Inflammatory macrophage treated with lipopolysaccharide for 1 hour (primary cell): ENCODE measurements at places on chromosomes 6 and 20.

DNA sequence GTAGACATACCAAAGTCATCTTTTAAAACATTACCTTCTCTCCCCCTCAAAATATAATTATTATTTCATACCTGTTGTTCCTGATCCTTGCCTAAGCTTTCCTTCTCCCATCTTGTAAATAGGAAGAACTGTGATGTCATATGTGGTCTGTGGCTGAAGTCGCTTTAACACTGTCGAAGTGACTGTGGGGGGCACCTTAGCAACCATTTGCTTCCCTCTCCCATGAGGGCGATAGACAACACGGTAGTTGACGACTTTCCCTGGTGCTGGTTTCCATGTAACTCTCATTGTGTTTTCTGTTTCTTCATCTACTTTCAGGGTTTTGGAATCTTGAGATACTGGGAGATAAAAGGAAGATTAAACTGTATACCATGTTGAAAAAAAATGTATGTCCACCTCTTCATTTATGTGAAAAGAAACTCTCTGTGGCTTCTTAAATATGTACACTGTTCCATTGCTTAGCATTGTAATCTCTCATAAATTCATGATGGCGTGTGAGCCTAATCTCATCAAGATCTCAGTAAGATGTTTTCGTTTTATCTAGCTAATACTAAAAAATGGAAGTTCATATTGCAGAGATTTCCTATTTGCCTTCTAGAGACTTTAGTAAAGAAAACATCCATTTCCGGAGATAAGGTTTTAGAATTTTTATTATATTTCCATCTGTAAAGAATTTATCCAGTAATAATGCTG lies 49.5 kb downstream of the COL12A1 start:
- no peak for DNase-seq

GRCh38 chr20:4916971-4917881 lies 84.1 kb downstream of the SLC23A2 start:
- no peak for DNase-seq

GRCh38 chr6:99789767-99790166 lies 183.1 kb downstream of the PRDM13 start:
- DNase-seq = no peak

GRCh38 chr6:95083506-95083905 lies 493.8 kb upstream of the MANEA start:
- no peak for DNase-seq

GRCh38 chr20:15927893-15928650 lies 645.2 kb downstream of the KIF16B start:
- DNase-seq = no peak

DNA sequence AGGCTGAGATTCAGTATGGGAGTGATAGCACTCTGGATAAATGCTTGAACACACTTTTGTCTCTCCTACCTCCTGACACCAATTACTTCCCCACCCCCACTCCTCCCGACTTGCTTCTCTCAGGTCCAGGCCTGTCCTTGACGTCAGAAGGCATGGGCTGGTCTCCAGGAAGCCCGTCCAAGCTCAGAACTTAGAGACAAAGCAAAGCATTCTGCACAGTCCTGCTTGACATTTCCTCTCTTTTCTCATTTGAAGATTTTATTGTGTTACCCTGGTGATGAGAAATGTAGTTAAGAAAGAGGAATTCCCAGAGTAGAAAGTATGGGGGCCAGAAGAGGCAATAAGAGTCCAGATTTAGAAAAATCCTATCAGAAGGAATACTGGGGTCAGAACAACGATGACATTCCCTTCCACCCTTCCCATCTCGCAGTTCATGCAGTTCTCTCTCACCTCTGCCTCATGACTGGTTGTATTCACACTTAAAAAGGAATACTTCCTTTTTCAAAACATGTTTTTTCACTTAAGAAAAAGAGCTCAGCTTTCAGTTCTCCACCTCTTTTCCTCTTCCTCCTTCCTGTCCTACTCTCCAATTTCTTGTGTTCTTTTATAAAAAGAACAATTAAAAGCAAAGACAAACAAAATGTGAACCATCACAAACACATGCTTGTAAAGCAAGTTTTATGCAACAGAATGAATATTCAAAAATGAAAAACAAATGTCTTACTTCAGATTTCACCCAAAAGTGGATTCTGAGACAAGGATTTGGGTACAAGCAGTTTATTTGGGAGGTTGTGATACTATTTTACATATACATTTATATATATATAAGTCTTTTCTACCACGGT lies 18.5 kb upstream of the FAM184A start:
- DNase-seq = no peak

DNA sequence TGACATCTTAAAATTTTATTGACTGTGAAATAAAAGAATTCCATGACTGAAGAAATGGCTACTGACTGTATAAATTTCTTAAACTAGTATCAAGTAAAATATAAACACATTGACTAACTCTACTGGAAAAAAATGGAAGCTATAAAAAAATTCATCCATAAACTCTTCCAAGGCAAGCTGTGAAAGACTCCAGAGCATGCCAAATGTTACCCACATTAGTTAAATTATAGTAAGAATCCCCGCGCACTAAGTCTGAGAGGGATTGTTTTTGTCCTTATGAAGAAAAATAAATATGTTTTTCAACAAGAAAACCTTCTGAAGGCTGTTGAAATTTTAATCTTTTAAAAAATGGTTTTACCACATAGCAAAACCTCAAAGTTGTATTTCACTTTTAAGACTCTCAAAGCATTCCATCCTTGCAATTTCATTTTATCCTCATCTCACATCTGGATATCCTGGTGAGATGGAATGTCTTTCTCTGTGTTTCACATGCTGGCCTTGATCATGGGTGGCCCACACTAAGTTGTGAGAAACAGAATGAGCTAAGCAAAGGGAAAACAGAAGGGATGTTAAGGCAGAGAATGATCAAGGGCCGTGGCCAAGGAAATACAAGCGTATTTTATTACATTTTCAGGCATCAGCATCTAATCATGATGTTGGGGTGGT lies 732.5 kb downstream of the KIF16B start:
- no peak for DNase-seq
